Neural crest cell (in vitro differentiated cells): ENCODE measurements at places on chromosomes 7 and 10.

GRCh38 chr7:80815733-80816132 lies 103.1 kb downstream of the SEMA3C start:
- no peak for DNase-seq

GRCh38 chr10:61890881-61891409 lies 10.6 kb upstream of the ARID5B start:
- no peak for DNase-seq

DNA sequence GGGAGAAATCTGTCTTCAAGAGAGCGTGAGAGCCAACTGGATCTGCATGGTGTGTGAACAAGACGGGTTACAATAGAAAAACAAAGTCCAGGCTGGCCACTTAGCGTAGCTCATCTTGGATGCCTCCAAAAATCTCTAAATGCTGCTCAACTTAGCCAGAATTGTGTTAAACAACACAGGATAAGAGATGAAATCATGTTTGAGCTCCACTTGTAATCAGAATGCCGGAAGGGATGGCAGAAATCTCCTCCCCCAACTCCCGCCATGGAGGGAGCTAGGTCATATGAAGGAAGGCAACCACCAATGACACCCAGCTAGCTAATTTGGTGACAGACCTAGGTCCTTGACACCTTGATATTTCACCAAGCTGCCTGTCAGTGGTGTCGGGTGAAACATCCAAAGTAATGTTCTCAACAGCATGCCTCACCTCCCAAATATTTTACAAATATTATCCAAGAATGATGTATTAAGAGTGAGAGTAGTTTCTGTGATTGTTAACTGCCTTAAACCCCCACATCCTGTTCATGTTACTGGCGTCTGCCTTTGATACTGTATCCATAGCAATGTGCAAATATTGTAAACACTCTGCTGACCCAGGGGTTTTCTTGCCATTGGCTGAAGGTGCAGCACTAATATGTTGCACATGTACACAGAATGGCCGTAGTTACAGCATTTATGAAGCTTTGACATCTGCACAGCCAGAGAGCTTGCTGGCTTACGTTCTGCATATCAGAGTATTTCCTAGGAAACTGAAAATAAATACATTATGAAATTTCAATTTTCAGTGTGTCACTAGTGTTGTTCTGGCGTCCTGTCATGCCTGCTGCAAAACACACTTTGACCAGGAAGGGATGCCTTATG lies 25.8 kb downstream of the TMEM254 start:
- DNase-seq, result no peak

DNA sequence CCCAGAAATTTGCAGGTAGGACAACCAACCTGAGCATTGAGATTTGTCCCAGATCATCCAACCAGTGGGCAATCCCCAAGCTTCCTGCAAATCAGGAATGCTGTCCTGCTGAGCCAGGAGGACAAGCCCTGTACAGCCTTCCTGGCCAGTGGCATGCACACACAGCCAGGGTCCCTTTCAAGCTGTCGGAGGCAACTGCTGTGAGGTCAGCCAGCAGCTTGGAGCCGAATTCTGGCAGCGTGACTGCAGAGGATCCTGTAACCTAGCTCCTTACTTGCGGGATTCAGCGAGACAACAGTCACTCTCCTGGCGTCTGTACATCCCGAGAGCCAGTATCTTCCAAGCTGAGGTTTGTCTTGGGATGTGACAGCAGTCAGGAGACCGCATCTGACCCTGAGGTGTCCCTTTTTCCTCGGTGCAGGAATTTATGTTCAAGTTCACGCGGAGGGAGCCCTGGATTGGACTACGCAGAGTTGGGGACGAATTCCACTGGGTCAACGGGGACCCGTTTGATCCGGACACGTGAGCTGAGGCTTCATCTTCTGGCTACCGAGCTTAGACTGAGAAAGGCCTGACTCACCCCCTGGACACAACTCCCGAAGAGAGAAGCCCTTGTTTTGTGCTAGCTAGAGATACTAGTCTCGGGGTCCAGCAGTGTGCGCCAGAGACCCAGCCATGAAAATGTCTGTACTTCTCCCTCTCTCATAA lies 18.3 kb downstream of the CLEC2L start:
- no peak for DNase-seq

- no peak for DNase-seq
Measured at GRCh38 chr7:80053124-80053523, 81.5 kb upstream of the GNAI1 start.

DNA sequence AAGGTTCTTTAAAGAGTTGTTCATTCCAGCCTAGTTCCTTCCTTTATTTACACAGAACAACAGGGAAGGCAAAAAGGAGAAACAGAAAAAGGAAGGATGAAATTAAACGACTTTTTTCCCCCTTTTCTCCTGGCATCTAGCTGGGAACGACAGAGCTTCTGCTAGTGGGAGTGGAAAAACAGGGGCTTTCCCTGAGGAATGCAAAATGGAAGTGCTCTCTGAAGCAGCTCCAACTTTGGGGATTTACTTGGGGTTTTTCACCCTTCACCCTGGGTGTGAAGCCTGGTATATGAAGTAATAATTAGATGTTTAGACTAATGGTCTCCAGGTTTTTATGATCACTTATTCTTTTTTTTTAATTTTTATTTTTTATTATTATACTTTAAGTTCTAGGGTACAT lies 4.2 kb downstream of the PMPCB start:
- no peak for DNase-seq

GRCh38 chr7:148720472-148720871 lies 21.8 kb downstream of the CUL1 start:
- no peak for DNase-seq

GRCh38 chr7:159207393-159207792 lies 62.7 kb upstream of the VIPR2 start:
- no peak for DNase-seq

GRCh38 chr10:80767963-80768362 lies 230.3 kb downstream of the SH2D4B start:
- no peak for DNase-seq

DNA sequence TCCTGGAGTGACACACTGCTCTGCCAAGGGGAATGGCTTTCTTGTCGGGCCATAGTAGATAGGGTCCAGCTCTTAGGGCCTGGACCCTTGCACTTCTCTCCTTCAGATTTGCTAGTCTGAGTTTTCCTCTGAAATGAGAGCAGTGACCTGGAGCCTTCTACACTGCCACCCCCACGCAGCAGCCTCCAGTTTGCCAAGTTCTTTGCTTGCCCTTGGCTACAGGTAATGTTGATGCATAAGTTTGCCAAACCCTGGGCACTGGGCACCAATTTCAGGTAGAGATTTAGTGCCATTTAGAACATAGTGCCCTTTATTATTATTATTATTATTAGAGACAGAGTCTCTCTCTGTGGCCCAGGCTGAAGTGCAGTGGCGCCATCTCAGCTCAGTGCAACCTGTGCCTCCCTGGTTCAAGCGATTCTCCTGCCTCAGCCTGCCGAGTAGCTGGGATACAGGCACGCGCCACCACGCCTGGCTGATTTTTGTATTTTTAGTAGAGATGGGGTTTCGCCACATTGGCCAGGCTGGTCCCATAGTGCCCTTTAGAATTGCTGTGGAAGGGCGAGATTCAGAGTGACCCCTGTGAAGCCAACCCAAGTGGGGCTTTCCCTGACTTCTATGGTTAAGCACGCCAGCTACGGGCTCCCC lies 14.5 kb downstream of the EEPD1 start:
- no peak for DNase-seq

GRCh38 chr10:111531690-111532089 lies 454.9 kb downstream of the ADRA2A start:
- no peak for DNase-seq

GRCh38 chr10:133364645-133365431 lies 7.0 kb upstream of the FUOM start:
- no peak for DNase-seq

- no peak for DNase-seq
Measured at GRCh38 chr10:97519342-97519741, 20.6 kb downstream of the UBTD1 start.

DNA sequence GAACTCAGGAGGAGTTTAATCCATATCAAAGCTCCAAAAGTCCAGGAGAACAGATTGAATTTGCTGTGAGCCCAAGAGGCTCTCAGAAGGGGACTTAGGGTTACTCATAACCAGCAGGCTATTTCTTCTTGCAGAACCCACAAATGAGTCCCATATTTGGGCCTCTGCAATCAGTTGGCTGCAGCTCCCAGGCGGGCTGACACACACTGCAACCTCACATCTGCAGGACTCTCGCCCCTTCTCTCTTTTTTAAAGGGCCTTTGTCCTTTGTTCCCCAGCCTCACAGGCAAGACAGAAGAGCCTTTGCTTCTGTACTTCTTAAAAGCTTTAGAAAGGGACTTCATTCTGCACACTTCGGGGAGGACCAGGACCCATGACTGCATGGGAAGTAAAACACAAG lies 26.7 kb downstream of the CREB3L2 start:
- peak; percentile 37 for DNase-seq

DNA sequence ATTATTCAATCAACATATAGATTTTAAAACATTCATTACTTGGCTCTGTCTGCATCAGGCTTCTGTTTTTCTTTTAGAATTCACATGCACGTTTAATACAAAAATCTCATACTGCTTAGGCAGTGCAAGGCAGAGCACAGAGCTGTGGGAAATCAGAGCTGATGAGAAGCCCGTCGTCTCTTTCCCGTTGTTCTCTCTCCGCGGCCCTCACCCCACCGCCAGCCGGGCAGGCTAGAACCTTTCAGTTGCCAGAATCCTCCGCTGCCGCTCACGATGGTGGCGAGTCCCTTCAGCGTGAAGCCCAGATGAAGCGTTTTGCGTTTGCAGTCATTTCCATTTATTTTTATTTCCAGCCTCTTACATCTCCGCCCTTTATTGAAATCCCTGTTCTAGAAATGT lies 648.2 kb downstream of the SDK1 start:
- no peak for DNase-seq

DNA sequence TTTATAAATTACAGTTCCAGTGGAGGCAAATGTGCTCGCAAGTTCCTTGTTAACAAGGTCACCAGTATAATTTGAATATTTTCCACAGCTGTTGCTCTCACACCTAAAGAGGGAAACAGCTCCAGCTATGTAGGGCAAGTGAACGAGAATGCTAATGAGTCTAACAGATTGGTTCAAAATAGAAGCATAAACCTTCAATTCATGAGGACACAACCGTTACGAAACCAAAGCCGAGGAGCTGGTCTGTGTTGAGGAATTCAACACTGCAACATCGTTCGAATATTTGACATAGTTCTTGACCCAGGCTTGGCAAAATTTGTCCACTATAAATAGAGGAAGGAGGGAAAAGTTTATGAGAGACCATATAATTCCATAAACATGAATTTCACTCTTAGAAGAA lies 161.3 kb downstream of the KLF6 start:
- DNase-seq, result no peak

GRCh38 chr10:110508806-110509544 lies 11.3 kb downstream of the DUSP5 start:
- no peak for DNase-seq

- DNase-seq, result no peak
Measured at GRCh38 chr7:18290223-18290622, 205.3 kb upstream of the HDAC9 start.

DNA sequence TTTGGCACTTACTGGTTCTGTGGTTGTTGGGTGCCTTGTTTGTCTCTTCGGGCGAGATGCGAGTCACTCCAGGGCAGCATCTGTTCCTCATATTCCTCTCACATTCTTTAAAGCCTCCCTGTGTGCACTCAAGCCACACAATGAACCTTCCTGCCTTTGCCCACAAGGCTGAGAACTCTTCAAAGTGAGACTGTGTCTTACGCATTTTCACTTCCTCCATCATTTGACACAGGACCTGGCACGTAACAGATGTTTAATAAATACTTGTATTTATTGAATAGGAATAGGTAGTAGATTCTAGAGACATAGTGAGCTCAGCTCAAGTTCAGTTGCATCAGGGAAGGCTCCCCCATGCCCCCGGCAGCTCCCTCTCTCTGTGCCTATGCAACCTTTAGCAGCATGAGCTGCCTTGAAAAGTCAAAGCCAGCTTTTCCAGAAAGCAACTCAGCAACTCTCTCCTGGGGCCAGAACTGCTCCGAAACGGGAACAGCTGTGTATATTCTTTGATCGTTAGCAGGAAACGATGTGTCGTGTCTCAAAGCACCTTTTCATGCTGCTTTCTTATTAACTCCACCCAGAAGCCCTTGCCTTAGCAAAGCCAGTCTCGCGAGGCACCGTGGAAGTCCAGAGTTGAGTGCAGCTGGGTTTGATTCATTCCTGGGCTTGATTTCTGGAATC lies 97.5 kb downstream of the PFKFB3 start:
- DNase-seq, result no peak

DNA sequence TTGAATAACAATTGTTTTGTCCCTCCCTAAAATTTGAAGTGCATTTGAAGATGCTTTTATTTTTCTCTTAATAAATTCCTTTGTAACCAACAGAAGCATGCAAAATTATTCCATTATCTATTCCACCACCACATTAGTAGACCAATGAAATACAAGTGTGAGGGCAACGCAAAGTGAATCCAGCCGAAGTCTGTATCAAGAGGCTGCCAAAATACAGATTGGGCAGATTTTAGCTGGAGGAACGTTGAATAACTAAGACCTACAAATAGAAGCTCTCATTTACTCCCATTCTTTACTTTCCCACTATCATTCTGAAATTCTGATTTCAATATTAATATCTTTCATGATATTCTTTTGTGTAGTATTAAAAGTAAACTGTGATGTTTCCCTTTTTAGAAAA lies 233.7 kb downstream of the BMPER start:
- DNase-seq, result no peak
